ENCODE measurements at places on chromosomes 3 and 15.

DNA sequence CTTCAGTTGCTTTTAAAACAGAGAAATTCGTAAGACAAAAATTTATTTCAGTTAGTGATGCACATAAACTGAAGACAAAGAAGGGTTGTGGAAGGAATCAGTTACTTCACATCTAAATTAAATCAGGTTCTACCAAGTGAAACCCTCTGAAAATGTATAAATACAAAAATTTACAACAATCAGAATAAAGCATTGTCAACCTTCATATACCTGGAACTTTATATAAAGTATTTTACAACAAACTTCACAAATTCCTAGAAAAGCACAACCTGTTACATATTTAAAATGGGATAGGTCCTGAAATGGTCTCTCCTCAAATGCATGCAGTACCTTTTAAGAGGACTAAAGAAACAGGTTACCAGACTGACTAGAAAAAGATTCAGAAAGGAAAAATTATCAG lies 26.9 kb downstream of the ATOSA start:
- no peak for DNase-seq

DNA sequence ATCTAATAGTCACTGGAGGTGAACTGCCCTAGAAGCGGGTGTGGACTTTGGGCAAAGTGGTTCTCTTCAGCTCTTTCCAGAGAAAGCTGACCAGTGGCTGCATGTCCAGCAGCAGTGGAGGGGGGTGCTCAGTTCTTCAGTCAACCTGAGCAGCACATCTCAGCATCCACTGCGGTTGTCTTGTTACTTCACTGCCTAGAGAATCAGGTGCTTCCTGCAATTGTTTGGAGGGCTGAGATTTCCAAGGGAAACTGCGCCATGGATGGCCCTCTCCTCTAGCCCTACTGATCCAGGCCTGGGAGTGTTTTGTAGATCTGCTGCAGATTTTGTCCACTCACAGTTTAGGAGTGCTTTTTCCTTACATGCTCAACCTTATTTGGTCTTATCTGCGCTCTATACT lies 65.6 kb upstream of the CFAP161 start:
- no peak for DNase-seq

- no peak for DNase-seq
Measured at GRCh38 chr3:188139466-188139865, 14.5 kb upstream of the LPP start.

DNA sequence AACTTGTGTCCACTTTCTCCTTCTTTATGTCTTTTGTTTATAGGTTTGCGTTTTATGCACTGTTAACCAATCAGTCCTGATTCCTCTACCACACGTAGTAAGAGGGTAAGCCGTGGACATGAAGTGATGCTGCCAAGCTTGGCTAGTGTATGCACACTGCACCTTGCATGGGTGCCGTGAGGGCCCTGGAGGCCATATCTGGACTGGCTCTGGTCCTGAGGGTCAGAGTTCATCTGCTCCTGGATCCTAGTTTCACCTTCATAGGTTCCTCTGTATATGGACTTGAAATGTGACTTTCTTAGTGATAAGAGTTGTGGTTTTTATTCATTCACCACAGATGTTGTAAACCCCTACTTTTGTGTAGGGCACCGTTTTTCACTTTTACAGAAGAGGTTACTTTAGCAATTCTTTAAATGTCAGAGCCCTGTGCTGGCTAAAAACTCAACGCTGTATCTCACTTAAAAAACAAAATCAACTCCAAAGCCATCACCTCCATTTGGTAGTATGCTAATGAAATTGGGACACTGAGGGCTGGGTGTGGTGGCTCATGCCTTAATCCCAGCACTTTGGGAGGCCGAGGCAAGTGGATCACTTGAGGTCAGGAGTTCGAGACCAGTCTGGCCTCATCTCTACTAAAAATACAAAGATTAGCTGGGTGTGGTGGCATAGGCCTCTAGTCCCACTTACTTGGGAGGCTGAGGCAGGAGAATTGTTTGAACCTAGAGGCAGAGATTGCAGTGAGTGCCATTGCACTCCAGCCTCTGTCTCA lies 22.9 kb downstream of the SIAH2 start:
- no peak for DNase-seq

- no peak for DNase-seq
Measured at GRCh38 chr15:28125673-28126651, 26.8 kb upstream of the OCA2 start.

DNA sequence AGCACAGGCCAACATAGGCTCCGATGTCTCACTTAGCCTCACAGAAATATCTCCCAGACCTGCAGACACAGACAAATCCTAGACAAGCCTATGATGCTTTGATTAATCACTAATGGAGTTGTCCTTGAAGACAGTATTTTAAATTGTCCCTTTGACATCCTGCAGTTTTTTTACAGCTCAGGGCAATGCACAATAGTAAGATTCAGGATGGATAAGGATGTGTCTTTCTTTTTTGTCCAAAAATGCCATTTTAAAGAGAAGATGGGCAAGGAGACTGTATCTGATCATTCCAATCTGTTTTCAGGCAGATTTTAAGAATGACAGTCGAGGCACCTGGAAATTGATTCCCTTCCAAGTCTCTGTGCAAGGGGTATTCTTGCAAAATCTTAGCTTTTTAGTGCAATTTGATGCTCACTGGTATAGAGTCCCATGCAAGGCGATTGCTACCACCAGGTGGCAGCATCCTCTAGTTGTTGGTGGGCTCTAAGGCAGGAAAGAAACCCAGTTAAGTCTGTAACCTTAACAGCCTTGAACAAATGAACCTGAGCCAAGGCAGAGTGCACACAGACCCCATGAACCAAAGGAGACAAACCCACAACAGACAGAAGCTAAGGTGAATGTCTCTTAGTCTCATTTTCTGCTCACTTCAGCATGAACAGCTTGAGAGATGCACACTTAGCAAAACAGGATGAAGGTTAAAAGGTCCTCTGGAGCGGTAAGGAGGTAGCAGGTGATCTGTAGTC lies 51.2 kb upstream of the MINAR1 start:
- DNase-seq, result peak; percentile 72

DNA sequence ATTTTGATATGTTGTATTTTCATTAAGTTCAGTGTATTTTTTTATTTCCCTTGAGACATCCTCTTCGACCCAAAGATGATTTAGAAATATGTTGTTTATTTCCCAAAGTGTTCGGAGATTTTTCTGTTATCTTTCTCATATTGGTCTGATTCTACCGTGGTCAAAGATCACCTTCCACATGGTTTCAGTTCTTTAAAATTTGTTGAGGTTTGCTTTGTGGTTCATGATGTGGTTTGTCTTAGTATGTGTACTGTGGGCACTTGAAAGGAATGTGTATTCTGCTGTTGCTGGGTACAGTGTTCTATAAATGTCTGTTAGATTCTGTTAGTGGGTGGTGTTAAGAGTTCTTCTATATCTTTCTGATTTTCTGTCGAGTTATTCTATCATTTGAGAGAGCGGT lies 103.4 kb upstream of the FHIT start:
- DNase-seq, result no peak

DNA sequence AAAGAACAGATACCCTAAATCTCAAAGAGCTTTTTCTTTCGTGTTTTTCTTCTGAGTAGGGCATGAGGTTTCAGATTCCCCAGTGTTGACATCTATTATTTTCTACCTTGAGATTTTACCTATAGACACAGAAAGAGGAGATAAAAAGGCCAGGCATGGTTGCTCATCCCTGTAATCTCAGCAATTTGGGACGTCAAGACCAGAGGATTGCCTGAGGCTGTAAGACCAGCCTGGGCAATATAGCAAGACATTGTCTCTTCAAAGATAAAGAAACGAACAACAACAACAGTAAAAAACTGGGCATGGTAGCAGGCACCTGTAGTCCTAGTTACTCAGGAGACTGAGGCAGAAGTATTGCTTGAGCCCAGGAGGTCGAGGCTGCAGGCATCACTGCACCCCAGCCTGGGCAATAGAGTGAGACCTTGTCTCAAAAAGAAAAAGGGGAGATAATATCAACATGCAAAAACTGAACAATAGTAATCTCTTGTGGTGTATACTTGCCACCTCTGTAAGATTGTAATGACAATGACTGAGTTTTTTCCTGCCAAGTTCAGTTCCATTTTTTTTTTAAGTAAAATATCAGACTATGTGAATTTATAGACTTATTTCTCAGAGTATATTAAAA lies 71.3 kb downstream of the MBNL1 start:
- no peak for DNase-seq

DNA sequence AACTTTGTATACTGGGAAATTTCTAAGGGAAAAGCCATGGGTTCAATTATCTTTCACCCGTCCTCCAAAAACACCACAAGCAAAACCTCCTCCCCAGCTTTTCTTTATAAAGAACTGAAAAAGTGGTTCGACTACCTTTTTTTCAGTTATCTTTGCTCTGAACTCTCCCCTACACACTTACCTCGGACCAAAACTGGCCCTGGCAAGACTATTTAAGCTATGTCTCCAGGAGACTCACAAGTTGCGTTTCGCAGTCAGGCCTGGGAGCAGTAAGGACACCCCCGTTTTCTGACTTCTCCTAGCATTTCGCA lies 645 bp downstream of the COPS2 start:
- no peak for DNase-seq

- no peak for DNase-seq
Measured at GRCh38 chr3:114093596-114093995, 37.1 kb downstream of the QTRT2 start.

DNA sequence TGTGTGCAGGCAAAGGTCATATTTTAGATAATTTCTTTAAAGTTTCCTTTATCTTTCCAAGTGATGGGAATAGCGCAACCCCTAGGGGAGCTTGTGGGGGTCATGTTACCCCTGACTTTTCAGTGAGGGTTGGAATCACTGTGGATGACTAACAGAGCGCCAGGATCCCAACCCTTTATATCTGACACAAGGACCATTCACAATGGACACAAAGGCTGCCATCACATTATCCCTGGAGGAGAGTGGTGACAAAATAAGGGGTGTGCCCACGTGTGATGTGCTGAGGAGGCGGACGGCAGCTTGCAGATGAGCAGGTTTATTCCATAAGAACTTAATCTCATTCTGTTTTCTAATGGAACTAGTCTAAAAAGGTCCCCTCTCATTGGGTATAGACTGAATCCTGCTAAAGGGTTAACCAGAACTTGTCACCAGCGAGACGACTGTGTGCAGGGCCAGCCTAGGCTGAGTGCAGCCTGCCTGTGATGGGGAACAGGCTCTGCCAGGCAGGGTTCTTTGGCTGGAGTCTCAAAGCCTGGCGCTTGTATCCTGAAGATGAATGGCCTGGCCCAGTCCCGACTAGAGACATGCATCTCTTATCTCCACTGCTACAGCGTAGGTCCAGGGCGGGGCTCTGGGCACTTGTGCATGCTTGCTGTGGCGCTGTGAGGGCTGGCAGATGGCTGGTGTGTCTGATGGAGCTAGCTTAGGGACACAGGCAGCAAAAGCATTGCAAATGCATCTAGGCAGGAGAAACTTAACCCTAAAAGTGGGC lies 50.2 kb downstream of the CHDH start:
- no peak for DNase-seq

GRCh38 chr15:50487287-50487686 lies 59.2 kb downstream of the USP50 start:
- no peak for DNase-seq

GRCh38 chr3:119885746-119886530 lies 104.0 kb downstream of the NR1I2 start:
- DNase-seq, result no peak

DNA sequence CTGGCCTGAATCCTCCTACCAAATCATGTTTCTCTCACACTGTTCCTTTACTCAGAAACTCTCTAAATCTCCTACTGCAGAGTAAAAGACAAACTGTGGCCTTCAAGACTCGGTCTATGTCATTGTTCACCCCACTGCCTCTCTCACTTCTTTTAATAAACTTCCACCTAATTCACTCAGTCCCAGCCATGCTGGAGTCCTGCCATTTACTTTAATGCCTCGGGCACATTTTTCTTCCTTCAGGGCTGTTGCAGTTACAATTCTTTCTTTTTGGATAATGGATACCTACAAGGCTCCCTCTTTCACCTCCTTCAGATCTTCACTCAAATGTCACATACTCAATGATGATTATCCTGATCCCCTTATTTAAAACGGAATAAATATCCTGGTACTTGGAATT lies 955.6 kb downstream of the ROBO1 start:
- DNase-seq, result no peak

- DNase-seq, result no peak
Measured at GRCh38 chr3:56975567-56975966, 84.9 kb upstream of the SPATA12 start.

DNA sequence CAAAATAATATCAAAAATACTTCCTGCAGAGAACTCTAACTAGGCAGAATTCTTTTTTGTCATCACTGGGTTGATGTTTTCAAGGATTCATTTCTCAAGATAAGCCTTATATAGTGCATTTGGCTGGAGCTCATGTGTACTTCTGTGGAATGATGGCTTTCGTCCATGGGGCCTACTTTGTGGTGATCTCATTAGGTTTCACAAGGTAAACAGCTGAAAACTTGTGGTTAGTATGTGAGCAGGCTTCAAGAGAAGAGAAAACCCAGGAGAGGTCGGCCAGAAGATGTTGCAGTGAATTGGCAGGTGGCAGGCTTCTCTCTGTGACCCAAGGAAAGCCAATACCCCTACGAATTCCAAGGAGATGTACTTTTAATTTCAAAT lies 121.4 kb upstream of the PHLDB2 start:
- DNase-seq, result no peak

- no peak for DNase-seq
Measured at GRCh38 chr3:112604536-112604935, 36.4 kb downstream of the CCDC80 start.

DNA sequence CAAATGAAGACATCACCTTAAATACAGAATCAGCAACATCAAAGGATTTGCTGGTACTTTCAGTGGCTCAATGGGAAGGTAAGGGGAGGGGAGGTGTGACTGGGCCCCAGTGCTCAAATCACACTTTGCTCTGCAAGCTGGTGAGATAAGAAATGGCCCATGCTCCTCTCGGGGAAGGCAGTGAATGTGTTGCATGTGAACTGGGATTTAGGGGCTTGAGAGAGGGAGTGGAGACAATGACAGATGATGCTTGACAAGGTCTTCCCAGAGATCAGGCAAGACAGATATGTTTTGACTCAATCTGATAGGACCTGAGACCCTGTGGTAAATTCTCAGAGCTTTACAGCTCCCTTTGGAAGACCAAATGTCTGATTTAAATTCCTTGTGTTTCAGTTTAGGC lies 233.0 kb upstream of the PROK2 start:
- no peak for DNase-seq

- DNase-seq, result no peak
Measured at GRCh38 chr3:150091626-150092025, 120.9 kb upstream of the PFN2 start.

GRCh38 chr3:189567766-189568420 lies 63.3 kb upstream of the TP63 start:
- DNase-seq, result no peak

GRCh38 chr15:99095626-99096025 lies 9.3 kb upstream of the SYNM start:
- DNase-seq, result no peak

- no peak for DNase-seq
Measured at GRCh38 chr15:48560321-48561051, 85.0 kb downstream of the FBN1 start.

All from naive thymus-derived CD8-positive, alpha-beta T cell (primary cell).